ENCODE measurements at places on chromosomes 12 and 14.

DNA sequence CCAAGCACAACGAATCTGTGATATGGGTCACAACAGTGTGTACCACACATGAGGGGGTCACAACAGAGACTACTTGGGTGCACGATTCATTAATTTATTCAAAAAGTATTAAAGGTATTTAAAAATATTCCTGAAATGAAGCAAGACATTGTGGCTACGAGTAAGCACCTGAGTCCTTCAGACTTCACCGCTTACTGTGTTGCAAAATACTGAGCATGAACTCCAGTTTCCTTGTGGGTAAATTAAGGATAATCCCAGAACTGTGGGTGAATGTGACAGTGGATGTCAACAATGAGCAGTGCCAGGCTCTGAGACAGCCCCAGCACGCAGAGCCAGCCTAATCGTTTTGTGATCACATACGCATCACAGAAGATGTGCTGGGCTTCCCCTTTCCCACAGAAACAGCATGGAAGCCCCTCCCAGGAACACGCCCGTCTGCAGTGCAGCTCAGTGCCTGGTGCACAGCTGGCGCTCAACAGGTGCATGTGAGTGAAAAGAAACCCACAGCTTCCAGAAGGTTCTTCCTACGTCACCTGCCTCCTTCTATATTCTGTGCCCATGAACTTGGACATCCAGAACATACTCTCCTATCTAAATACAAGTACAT, 29.1 kb downstream of the CDC42BPB start:
- DNase-seq: no peak

- no peak for DNase-seq
These were observed 38.9 kb downstream of the NELL2 start for GRCh38 chr12:44837114-44837755.

DNA sequence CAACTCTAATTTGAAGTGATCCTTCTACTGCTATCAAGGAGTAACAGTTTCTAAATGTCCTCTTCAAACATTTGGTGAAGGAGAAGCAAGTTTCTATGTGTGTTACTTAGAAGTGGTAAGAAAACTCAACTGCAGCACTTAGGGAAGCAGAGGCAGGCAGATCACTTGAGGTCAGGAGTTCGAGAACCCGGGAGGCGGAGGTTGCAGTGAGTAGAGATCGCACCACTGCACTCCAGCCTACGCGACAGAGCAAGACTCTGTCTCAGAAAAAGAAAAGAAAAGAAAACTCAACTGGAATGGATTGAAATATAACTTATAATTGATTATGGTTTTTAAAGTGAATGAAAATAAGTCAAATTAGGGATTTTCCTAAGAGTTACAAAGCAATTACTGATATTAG, 169.7 kb upstream of the ATP2B1 start:
- DNase-seq: no peak

DNA sequence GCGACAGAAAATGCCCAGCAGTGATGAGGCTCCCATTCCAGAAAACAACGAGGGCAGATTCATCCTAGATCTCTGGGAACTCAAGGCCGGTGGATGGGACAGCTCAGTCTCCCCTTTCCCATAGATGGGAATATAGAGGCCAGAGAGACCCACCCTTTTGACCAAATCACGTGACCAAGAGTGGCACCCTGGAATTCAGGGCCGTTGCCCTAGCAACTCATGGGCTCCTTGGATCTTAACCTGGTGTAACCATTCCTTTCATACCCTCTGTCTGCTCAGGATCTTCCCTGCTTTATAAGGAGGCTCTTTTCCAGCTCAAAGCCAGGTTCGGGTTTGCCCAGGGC, 8.4 kb upstream of the LRTM2 start:
- no peak for DNase-seq

DNA sequence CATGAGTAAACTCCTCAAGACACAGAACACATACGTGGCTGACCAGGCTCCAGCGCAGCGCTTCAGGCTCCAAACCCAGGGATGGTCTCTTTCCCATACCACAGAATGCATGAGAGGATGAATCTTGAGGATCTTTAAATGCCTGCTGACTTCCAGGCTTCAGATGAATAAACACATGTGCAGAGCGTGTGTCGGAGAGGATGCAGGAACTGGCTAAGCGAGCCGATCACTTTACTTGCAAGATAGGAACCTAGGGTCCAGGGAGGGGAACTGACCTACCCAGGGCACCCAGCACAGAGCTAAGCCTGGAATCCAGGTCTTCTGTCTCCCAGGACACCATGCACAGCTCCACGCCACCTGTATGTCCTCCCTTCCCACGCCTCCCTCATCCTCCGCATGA, 209.8 kb downstream of the BCL11B start:
- DNase-seq: no peak

DNA sequence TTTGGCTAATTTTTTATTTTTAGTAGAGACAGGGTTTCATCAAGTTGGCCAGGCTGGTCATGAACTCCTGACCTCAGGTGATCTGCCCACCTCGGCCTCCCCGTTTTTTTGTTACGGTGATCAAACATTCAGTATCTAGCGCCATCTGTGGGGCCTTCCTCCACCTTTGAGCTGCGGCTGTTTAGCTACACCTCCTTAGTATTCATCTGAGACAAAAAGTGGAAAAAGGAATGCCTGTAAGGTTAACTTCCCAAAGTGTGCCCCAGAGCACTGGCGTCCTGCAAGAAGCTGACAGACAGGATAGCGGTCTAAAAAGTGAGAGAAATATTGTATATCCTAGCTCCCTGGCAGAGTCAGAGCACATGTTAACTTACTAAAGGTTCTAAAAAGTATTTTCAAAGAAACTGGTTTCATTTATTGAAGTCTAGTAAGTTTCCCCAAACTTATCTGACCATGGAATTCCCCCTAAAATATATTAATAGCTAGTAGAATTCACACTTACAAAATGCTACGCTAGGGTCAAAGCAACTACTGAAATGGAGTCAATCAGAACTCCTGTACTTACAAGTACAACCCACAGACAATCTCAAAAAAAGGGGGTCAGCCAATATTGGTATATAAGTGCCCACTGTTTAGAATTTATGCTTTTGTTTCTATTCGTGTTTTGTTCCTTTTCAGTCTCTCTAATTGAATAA, 59.1 kb downstream of the DUSP16 start:
- no peak for DNase-seq

DNA sequence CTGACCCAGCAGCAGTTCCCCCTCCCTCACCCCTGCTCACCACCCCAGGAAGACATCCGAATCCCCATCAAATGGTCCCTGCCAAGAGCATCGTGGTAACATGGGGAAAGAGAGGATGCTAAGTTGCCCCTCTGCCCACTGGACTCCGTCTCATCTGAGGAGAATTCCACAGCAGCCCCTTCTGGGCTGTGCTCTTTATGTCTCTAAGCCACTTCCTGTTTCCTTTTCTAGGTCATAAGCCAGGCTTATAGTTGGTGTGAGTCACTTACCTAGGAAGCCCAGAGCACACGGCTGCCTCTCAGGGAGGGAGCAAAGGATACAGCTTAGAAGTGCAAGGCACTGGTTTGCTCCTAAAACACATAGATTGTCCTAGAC, 76.0 kb downstream of the VCPKMT start:
- no peak for DNase-seq

- DNase-seq: no peak
These were observed 590 bp upstream of the CEBPE start for GRCh38 chr14:23119363-23120327.

DNA sequence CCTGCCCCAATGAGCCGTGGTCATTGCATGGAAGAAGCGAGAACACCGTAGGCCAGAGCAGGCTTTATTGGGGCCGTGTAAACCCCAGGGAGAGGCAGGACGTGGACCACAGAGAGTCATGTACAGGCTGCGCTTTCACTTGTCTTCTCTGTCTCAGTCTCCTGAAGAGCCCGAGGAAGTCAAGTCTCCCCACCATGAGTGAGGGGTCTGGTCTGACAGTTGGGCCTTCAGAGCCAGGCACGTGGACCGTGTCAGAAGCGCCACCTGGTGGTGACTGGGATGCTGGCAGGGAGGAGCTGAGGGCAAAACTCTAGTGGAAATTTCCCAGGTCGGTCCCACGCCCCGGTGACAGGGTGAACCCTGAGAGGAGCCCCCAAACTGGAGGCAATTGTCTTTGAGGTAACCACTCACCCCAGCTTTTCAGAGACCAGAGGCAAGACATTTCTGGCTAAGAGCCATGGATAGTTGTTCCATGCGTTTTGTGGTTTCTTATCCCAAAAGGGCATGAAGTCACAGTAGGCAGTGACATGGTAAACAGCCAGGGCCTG, 17.4 kb downstream of the RPS6KL1 start:
- DNase-seq: peak; percentile 35

- DNase-seq: no peak
These were observed 195.5 kb downstream of the FOXA1 start for GRCh38 chr14:37399517-37399916.

- no peak for DNase-seq
These were observed 1.1 kb downstream of the SP1 start for GRCh38 chr12:53380794-53381730.

DNA sequence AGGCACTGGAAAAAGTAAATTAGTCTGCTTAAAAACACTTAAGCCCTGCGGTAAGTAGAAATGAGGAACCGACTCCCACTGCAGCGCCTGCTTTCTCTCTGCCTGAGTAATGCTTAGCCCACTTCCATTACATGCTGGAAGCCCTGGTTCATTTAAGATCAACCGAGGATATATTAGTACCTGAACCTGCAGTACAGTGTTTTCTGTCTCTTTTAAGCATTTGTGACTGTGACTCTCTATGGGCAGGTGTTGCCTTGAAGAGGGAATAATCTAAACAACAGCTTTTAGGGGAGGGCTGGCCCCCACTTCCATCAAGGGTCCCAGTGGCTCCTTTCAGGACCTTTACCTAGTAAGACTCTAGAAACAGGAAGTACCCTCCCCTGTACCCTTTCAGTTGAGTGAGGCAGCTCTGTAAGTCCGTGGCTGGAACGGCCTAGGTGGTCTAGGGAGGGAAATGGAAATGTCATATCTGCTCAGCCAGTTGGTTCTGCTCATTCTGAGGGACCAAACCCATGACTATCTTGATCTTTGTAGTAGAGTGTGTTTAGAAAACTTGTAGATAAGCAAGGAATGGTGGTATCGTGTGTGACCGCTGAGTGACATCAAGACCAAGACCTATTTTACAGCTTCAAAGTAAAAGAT, 56.2 kb downstream of the FNTB start:
- DNase-seq: no peak

- DNase-seq: no peak
These were observed 81.6 kb downstream of the PHETA1 start for GRCh38 chr12:111287125-111287900.

DNA sequence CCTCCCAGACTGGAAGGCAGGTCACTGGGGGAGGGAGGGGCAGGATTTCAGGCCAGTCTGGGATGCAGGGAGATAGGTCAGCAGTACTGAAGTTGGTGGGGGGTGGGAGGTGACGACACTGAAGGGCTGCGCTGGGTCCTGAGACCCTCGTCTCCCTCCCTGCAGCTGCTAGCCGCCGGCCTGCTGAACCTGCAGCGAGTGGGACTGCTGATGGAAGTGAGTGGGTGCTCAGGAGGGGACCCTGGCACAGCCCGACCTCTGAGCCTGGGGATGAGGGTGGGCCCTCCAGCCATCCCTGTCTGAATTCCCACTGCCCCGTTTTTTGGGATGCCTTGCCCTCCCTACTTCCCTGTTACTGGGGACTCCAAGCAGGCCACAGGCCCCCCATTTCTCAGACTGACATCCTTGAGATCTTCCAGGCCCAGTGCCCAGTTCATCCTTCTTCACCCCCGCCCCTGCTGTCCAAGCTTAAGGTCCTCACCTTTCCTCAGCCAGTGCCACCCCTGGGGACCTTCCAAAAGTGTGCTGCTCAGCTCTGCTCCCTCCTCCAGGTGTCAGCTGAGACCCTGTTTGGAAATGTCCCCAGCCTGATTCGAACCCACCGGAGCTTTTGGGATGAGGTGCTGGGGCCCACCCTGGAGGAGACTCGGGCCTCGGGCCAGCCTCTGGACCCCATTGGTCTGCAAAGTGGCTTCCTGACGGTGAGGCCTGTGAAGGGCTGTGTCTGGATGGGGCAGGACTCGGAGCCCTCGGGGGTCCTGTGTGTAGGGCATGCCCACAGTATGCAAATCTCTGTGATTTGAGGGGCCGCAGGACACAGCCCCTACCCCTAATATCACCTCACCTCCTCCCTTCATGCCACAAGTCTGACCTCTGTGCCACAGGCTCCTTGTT, 5.5 kb downstream of the PLEKHG6 start:
- DNase-seq: no peak

DNA sequence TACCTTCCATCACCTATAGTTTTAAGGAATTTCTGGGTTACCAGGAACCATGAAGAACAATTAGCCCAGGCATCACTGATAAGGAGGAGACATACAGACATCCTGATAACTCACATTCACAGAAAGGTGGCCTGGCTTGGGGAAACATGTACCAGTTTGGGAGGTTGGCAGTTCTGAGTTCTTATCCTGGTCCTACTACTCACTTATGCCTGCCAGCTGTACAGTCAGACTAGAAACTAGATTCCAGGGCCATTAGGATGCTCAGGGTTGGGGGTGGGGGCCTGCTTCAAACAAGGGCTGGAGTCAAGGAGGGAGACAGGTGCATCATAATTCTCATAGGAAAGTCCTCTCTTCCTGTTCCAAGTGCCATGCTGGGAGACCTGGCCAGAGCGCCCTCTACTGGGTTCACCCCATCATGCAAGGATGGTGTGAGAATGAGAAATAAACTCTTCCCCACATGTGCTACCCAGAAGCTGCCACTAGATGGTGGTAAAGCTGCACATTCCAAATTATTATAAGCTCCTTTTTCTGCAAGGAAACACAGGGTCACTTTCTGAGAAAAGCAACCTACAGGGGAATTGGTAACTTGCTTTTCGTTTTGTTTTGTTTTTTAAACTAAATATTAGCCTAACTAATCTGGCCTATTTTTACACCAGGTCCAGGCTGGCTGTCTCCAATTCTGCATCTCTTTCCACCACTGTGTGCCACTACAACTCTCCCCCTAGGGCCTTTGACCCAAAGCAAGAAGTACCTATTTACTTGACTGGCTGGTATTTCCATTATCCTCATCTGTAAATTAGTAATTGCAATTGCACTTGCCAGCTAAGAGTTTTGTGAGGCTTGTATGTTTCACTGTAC, 14.5 kb downstream of the OAS2 start:
- no peak for DNase-seq

- DNase-seq: no peak
These were observed 953.5 kb upstream of the MDGA2 start for GRCh38 chr14:48628870-48629269.

DNA sequence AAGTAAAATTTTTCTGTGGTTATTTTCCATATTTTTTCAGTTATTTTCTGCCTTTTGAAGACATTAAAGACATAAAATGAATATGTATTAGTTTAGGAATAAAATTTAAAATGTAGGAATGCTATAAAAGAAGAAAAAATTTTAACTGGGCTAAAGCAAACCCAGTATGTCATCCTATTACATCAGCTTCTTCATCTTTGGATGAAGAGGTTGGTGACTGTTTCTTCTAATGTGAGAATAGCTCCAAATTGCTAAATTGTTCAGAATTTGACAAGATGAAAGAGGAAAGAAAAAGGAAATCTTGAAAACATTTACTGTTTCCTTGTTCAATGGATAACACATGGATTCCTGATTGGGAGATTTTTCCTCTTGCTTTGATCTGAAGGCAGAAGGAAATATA, 52.7 kb upstream of the PZP start:
- no peak for DNase-seq
